NAMALWA (cell line): ENCODE measurements at places on chromosomes 5 and 9.

- no peak for DNase-seq
Observed at GRCh38 chr5:82885627-82886389, 191.4 kb downstream of the TMEM167A start.

DNA sequence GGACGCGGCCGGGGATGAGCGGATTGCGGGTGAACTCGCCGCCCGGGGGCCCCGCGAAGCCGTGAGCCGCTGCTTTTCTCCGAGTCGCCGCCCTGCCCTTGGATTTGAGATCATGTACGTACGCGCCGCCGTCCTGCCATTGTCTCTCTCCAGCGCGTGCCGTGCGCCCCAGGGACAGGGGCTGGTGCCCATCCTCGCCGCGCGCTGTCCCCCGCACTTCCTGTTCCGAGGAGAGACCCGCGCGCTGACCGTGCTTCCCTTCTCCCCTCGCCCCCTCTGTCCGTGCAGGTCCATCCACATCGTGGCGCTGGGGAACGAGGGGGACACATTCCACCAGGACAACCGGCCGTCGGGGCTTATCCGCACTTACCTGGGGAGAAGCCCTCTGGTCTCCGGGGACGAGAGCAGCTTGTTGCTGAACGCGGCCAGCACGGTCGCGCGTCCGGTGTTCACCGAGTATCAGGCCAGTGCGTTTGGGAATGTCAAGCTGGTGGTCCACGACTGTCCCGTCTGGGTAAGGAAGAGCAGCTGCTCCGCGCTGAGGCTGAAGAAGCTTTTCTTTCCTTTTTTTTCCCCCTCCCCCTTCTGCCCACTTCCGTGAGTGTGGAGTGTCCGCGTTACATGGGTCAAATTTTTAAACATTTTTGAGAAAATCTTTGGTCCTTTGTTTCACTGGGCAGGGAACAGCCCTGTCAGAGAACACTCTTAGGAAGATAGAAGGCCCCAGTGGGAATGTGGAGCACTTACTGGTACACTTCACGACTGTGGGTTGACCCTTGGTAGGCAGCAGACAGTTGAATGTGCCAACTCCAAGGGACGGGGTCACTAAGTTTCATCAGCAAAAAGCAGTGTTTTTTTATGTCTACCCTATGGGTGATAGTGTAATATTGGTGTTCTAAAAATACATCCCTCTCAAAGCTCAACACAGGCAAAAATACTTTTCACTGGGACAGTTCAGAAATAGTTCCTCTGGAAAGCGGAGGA lies 727 bp downstream of the RHOBTB3 start:
- DNase-seq, result peak; percentile 21

GRCh38 chr5:172958331-172959046 lies 735 bp upstream of the RPL26L1 start:
- DNase-seq, result peak; percentile 70

- DNase-seq, result no peak
Observed at GRCh38 chr9:6945816-6946215, 188.0 kb downstream of the KDM4C start.

- DNase-seq, result no peak
Observed at GRCh38 chr9:116081435-116082115, 72.0 kb upstream of the PAPPA start.

DNA sequence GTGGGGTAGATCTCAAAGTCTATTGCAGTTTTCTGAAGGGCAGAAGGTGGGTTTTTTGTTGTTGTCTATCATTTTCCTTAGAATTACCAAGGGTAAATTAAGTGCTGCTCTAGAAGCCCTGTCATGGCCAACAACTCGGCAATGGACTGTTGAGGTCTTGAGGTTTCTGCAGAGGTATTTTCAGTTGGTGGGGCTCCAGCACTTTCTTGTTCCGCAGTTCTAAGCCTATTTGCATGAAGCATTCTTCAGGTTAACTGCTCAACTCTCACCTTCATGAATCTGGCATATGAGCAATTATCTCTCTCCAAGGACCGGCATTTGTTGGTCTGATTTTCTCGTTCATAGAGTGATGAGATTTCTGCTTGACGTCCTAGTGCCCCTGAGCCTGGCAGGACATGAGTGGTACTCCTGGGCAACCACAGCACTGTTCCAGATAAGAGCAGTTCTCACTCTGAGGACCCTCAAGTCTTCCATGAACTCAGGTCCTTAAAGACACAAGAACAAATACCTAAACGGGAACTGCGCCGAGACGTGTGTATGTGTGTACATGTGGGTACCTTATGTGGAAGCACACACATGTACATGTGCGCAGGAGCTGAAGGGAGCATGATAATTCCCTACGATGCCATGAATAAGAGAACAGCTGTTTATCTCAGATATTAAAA lies 544.5 kb downstream of the CSNK1G3 start:
- peak; percentile 33 for DNase-seq

- DNase-seq, result no peak
Observed at GRCh38 chr9:70554881-70555280, 140.4 kb upstream of the KLF9 start.

- no peak for DNase-seq
Observed at GRCh38 chr5:80926979-80927656, 33.0 kb upstream of the RASGRF2 start.

GRCh38 chr5:88979244-88979643 lies 96.3 kb upstream of the MEF2C start:
- no peak for DNase-seq

DNA sequence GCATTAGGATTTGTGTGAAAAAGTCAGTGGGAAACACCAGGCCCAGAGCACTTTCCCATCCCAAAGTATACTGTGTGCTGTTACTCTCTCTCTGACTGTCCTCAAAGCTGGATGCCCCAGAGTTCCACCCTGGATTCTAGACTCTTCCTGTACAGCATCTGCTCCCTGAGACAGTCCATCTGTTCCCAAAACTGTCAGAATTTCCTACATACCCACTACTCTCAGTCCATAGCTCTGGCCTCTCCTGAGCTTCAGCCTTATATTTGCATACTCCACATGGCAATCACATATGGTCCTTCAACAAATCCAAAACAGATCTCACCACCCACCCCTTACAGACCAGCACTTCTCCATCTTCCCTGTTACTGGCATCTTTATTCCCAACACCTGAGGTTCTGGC lies 9.5 kb downstream of the ELP1 start:
- DNase-seq, result no peak

GRCh38 chr5:135921388-135921787 lies 25.7 kb upstream of the IL9 start:
- no peak for DNase-seq
